ENCODE measurements at places on chromosomes 13 and 19.

- DNase-seq: no peak
Observed at GRCh38 chr19:27729332-27729731, 1483.6 kb downstream of the UQCRFS1 start.

- DNase-seq: no peak
Observed at GRCh38 chr19:589693-590395, at the start of gene HCN2. Gene HCN2 (plus strand): TSS chr19:589881. CDS start chr19:589946, 65 bp downstream.

- no peak for DNase-seq
Observed at GRCh38 chr13:51298812-51299211, 40.7 kb upstream of the SERPINE3 start.

GRCh38 chr13:22161871-22162270, 491.0 kb downstream of the FGF9 start:
- DNase-seq: no peak

DNA sequence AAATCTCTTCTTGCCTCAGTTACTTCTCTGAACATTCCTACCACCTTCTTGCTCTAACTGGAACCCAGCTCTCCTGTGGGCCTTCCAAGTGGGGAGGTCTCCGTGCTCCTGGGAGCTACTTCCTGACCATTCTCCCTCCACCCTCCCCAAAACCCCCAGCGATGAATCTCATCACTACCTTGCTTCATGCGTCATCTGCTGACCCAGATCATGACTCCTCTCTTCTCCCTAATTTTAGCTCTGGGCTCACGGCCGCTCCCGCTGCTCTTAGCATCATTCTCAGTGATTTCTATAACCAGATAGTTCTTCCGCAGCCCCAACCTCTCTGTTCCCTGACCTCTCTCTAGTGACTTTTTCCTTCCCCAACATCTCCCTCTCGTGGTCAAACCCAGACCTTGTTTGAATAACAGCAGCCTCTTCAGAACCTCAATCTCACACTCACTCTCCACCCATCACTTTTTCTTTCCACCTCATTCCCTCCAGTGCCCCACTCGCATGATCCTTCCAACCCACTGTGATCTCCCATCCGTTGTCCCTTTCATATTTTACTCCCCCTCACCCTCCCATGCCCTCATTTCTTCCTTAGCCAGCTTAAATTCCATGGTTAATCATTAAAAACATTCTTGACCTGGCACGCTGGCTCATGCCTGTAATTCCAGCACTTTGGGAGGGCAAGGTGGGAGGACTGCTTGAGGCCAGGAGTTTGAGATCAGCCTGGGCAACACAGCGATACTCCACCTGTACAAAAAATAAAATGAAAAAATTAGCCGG, 21.8 kb downstream of the MRPS12 start:
- peak; percentile 68 for DNase-seq

DNA sequence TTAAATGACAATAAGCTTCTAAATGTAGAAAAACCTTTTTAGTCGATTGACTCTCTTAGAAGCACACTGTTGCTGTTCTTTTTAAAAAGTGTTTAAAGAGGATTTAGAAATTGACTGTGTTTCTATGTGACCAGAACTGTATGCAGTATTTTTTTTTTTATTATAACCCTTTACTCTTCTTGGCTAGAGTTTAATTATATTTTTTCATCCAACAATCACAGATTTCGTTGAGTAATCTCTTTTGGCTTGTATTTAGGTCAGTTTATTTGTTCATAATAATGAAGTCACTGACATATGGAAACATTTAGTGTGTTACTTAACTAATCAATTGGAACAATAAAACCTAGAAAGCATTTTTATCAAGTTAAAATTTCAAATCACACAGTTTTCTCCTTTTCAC, 19.9 kb downstream of the CSNK1A1L start:
- no peak for DNase-seq

- no peak for DNase-seq
Observed at GRCh38 chr13:42064966-42065365, 16.5 kb downstream of the DGKH start.

GRCh38 chr19:1754636-1755466, 1.5 kb downstream of the ONECUT3 start:
- DNase-seq: peak; percentile 57

DNA sequence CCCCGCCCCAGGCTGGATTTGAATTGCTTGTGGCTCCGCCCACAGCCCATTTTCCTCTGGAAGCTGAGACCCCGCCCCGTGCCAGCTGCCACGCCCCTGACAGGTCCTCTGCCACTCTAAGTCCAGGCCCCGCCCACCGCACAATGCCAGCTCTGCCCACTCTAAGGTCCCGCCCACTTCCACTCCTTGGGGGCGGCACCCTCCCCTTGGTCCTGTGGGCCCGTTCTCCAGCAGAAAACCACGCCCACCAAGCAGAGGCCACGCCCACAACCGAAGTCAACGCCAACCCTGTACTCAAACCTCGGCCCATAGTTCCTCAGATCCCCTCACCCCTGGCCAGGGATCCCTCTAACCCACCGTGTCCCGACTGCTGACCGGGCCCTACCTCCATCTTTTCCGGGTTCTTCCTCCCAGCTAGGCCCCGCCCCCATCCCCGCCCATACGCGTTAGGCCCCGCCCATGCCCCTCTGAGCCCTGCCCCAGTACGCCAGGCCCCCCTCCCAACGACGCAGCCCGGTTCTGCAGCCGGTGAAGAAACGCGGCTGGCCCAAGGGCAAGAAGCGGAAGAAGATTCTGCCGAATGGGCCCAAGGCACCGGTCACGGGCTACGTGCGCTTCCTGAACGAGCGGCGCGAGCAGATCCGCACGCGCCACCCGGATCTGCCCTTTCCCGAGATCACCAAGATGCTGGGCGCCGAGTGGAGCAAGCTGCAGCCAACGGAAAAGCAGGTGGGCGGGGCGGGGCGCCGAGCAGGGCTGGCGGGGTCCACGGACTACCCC, 1.3 kb downstream of the HMG20B start:
- peak; percentile 55 for DNase-seq

DNA sequence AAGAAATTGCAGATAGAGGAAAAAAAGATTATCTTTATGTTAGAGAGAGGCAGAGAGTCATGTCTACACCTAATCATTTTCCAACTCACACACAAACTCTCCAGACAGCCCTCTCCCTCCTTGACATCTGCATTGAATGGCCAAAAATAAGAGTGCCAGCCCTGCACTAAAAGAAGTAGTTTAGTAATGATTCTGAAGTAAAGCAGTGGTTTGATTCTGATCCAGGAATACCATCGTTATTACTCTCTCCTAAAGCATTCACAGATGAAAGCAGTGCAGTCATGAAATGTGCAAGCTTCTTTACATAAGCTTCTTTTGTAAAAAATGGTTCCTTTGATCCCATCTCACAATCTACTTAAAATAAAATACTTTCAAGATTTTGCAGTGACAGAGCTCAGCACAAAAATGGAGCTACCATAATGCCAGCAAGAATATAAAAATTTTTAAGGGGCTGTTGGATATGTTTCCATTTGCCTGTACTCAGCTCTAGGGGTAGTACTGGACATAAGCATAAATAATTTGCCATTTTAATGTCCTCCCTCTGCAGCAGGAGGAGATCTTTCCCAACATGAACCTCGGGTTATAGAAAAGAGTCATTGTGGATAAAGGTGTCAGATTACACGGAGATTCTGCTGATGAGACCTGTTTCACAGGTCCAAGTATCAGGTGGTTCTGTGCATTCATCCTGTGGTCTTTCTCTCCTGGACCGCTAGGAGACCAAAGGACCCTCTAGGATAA, 406.3 kb downstream of the DCT start:
- no peak for DNase-seq

DNA sequence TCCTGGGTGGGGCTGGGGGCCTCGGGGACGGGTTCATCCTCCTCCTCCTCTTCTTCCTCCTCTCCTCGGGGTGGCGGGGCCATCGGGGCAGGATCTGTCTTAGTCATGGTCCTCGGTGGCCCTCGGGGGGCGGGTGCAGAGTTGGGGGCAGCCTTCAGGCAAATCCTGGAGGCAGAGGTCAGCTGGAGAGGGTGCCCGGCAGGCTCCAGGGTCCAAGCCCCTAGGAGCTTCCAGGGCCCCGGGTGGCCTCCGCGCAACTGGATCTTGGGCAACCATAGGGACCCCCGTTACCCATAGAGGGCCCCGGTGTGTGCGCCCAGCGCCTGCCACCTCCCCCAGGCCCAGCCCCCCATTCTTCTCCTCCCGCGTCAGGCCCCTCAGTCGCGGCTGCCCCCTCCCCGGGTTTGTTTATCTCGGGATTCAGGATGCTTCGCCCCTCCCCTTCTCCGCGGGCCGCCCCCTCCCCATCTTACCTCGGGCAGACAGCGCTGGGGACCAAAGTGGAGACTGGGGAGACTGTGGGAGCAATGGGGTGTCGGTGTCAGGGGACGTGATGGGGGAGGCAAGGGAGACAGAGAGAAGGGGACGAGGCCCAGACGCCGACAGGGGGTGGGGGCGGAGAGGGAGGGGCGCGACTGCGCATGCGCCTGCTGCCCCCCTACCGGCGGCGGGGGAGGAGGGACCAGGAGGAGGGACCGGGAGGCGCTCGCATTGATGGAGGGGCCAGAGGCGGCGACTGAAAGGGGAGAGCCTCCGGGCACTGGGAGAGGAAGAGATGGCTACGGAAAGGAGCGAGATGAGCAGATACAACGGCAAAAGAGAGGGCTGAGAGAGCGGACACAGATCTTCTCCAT, at the start of gene CLIP3:
TSS of gene CLIP3 (minus strand) at position 623 of the 854 bp plus-strand sequence. CDS start at position 107, 516 bp downstream.
- DNase-seq: peak; percentile 62

GRCh38 chr19:10061717-10062310, 24.3 kb upstream of the SHFL start:
- no peak for DNase-seq

GRCh38 chr19:58054901-58055874, 3.9 kb upstream of the ZNF135 start:
- DNase-seq: peak; percentile 77

DNA sequence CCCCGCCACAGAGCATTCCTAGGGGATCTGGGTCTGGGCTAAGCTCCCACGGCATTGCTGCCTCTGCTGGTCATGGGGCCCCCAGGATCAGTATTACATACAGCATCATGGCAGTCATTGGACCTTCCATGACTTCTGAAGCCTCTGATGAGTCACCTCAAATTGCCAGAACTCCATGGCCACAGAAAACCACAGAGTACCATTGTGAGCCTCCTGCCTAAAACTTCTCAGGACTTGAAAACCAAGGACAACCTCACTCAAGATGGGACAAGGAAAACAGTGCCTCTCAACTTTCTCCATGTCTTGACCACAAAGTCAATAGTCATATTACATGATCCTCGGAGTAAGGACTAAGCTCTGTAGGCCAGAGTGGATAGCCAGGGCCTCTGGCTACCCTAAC, 306.0 kb downstream of the GPC5 start:
- DNase-seq: no peak

- DNase-seq: no peak
Observed at GRCh38 chr19:38079926-38080380, 144.1 kb downstream of the DPF1 start.

DNA sequence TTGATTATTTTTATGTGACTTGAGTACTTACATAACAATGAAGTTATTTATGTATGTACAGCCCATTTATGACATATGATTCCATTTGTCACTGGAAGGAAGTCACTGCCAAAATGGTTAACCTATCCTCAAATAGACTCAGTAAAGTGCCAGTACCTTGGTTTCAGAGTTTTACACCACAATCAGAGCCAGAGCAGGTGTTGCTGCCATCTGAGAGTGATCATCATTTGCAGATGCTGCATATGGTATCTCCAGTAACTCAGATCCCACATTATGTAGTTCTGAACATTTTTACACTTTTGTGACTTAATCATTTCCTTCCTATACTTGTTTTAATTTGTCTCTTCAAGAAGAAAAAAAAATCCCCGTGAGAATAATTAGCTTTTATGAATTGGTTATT, 313.3 kb downstream of the HS6ST3 start:
- no peak for DNase-seq

- no peak for DNase-seq
Observed at GRCh38 chr19:54489341-54489740, 13.3 kb upstream of the LAIR2 start.

- peak; percentile 67 for DNase-seq
Observed at GRCh38 chr19:10230173-10230860, 814 bp downstream of the S1PR2 start.

GRCh38 chr19:50928831-50929230, 17.6 kb upstream of the KLK4 start:
- no peak for DNase-seq

DNA sequence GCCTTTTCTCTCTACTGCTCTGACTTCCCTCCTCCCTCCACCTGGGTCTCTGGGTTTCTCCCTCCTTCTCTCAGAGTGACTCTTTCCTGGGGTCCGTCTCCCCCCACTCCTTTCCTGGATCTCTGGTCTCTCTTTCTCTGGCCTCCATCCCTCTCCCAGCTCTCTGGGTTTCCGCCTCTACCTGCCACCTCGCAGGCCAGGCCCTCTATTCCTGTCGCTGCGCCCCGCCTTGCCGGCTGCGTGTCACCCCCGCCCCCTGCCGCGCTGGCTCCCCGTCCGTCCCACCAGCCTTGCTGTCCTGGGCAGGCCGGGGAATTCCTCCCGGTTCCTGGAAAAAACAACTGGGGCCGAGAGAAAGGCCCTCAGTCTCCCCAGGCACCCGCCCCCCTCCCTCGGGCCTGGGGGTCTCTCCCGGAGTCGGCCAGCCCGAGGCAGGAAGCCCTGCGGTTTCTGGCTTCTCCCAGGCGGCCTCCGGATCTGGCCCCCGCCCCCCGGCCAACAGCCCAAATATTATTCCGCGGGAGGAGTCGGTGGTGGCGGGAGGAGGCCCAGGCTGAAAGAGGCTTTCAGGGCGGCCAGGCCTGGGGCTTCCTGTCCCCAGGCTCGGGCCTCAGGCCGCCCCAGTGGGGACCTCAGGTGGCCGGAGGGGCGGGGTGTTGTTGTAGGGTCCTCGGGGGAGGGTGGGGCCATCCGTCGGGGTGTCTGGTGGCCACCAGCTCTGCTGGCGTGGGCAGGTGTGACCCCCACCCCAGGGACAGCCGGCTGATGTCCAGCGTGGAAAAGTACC, 9.3 kb downstream of the IRF2BP1 start:
- DNase-seq: peak; percentile 76

DNA sequence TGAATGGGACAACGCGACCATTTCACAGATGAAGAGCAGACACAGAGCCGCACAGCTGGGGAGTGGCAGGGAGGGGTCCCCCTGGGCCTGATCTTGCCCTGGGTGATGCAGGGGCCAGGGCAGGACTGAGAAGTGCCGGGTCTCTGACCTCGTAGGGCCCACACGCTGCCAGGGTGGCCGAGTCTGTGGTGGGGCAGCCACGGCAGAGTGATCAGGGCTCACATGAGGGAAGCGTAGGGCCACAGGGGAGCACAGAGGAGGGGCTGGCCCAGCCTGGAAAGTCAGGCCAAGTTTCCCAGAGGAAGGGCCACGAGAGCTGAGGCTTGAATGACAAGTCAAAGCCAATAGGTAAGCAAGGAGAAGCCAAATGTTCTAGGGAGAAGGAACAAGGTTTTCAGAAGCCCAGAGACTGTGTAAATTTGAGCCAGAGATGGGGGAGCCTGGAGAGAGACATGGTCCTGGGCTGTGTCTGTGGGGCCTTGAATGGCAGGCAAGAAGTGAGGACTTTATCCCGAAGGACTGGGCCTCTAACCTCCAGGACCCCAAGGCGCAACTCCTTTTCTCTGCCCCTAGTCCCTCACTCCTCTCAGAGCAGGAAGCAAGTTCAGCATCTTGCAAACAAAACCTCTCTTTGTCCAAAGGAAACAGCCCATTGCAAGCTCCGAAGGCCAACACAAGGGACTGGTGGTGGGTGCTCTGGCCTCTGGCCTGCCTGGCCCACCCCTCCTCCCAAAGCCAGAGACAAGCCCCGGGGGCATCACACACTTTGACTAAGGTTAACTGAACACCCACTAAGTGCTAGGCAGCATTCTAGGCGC, 31.7 kb upstream of the FXYD3 start:
- DNase-seq: no peak

GRCh38 chr19:17865364-17866311, 5.9 kb downstream of the RPL18A start:
- DNase-seq: no peak
